ELR (cell line): ENCODE measurements at places on chromosomes 12 and 14.
A peak's percentile ranks its signal among the peaks of the same experiment; 100 is the strongest.

- DNase-seq = no peak
Measured at GRCh38 chr12:99020871-99021270, 375.8 kb downstream of the APAF1 start.

DNA sequence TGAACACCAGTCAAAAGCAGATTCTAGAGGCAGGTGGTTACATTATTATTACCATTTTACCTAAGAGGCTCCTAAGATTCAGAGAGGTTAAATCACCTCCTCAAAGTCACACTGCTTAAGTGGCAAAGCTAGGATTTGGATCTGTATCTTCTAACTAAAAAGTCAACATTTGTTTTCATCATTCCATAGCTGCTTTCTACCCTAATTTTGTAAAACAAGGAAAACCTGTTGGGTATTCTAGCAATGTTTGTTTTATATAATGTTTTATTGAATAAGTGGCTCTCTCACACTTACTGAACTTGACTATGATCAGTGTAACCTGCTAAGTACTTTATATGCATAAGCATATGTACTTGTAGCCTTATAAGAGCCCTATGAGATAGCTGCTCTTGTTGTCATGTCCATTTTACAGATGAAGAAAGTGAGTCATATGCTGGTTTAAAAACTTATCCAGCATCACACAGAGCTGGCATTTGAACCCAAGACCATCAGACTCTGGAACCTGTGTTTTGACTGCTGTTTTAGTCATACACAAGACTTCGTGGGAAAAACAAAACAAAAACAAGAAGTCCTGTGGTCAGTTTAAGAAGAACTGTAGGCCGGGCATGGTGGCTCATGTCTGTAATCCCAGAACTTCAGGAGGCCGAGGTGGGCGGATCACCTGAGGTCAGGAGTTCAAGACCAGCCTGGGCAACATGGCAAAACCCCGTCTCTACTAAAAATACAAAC is 31.7 kb upstream of the EVL start:
- peak; percentile 32 for DNase-seq

- DNase-seq = no peak
Measured at GRCh38 chr12:56616244-56616643, 13.9 kb downstream of the BAZ2A start.

GRCh38 chr12:109868182-109869051 is 11.9 kb downstream of the GLTP start:
- DNase-seq = no peak

- peak; percentile 86 for DNase-seq
Measured at GRCh38 chr12:104303538-104304151, at the start of gene EID3. Gene EID3 (plus strand): TSS chr12:104303739. CDS start chr12:104303935, 196 bp downstream.

GRCh38 chr12:45990468-45991283 is at the start of gene SCAF11:
Gene SCAF11 (minus strand): TSS chr12:45990574. CDS start chr12:45964167, 26,407 bp downstream.
- DNase-seq = peak; percentile 100

DNA sequence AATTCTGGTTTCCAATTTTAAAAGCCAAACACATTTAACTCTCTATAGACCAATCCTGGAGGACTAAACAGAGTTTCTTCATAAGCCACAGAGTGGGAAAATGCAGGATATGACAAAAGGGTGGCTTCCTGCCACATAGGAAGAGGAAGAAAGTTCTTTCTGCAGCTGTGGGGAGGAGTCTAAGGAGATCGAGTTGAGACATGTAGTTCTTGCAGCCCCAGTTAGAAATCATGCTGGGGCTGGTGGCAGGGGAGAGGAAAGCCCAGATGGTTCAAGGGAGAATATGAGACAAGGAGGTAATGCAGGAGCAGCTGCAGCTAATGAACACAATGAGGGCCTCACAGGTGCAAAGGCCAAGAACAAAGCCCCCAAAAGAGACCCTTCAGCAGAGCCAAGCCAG is 85.0 kb upstream of the ARID2 start:
- peak; percentile 56 for DNase-seq

- DNase-seq = no peak
Measured at GRCh38 chr12:96623155-96623554, 133.8 kb downstream of the CFAP54 start.

DNA sequence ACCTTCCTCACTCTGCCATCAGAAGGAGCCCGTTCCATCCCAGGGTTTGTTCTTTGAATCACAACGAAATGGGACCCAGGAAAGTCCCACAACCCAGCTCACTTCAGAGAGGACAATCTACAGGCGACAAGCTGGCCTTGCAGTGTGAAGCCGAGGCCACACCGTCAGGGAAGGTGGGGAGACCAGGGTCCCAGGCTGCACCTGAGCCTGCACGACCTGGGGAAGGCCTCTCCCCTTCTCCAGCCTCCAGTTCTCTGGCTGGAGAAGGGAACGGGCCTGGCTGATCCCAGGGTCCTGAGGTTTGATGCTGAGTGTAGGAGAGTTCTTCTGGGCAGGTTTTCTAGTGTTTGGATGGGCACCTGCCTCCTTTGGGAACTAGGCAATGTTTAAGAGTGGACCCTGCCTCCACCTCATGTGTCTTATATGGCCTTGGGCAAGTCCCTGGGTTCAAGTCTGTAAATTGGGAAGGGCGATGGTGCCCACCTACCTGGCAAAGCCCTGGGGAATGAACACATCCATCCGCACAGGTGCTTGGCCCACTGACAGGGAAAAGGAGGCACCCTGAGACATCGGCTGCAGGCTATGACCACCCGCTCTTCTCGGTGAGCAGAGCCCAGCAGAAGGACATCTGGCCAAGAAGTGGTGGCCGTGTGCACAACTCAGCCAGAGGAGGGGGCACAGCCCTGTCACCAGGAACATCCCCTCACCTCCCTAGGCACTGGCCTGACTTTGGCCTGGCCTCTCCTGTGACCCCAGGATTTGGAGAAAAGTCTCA is 77.9 kb upstream of the BCL11B start:
- no peak for DNase-seq

- no peak for DNase-seq
Measured at GRCh38 chr14:29788093-29788492, 139.6 kb downstream of the PRKD1 start.

- DNase-seq = no peak
Measured at GRCh38 chr12:108928695-108929094, 48.8 kb downstream of the DAO start.

GRCh38 chr12:52442600-52443061 is 8.5 kb upstream of the KRT75 start:
- peak; percentile 91 for DNase-seq
